ENCODE measurements at places on chromosomes 7 and 10.

GRCh38 chr10:124626759-124627380 is 117.3 kb downstream of the FAM53B start:
- DNase-seq = peak; percentile 26

- no peak for DNase-seq
These were observed 6.8 kb upstream of the IFIT1B start for GRCh38 chr10:89371079-89371478.

DNA sequence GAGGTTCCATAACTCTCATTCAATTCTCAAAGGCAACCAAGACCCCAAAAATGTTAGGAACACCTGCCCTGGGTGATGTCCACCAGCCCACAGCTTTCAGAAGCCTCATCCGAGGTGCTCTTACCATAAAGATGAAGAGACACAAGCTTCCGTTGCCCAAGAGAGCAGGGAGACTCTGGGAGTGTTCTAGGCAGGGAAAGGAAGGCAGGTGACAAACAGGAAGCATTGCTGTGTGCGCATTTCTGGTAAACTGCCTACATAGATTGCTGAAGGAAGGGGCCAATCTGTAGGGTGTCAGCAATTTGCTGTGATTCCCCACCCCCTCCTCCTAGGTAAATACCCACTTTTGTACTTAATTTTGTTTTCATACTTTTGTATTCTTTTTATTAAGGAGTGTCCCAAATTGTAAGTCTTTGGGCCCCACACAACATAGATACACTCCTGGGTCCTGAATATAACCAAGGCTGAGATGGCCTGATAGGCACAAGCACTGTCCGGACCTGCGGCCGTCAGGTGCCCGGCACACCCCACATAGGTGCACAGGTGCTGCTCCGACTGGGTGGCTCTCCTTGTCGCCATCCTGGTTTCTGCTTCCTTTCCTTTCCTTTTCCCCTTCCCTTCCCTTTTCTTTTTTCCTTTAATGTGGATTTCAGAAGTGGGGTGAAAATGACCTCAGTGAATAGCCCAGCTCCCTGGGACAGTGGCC is 51.4 kb upstream of the SMNDC1 start:
- DNase-seq = no peak

GRCh38 chr10:117425974-117426566 is 50.8 kb upstream of the PDZD8 start:
- no peak for DNase-seq

GRCh38 chr10:90751107-90751997 is 106.5 kb downstream of the HTR7 start:
- no peak for DNase-seq

GRCh38 chr10:45253183-45253914 is 62.1 kb downstream of the OR13A1 start:
- no peak for DNase-seq

DNA sequence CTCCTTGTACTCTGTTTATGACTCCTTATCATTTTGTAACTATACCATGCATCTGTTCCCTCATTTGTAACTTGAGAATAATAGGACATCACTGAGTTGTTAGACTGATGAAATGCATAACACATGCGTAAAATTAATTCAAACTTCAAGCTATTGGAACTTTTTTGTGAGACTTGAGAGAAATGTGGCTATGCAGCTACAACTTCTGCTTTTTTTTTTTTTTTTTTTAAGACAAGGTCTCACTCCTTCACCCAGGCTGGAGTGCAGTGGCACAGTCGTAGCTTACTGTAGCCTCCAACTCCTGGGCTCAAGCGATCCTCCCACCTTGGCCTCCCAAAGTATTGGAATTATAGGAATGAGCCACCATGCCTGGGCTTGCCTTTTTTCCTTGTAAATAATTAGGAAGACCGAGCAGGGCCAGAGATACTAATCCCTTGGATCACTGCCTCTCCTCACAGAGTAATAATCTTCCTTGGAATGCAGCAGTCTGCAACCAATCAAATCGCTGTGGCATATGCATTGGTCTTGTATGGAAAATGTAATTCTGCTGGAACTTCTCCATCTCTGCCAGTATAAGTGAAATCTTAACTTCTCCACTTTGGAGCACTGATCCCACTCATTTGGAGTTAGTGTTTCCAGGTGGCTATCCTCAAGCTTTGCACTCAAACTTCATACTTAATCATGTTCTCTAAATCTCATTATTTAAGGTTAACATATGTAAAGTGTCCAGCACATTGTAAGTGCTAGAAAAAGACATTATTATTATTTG is 2.0 kb upstream of the PANK1 start:
- no peak for DNase-seq

GRCh38 chr7:5393748-5394147 is 29.9 kb downstream of the TNRC18 start:
- DNase-seq = no peak

DNA sequence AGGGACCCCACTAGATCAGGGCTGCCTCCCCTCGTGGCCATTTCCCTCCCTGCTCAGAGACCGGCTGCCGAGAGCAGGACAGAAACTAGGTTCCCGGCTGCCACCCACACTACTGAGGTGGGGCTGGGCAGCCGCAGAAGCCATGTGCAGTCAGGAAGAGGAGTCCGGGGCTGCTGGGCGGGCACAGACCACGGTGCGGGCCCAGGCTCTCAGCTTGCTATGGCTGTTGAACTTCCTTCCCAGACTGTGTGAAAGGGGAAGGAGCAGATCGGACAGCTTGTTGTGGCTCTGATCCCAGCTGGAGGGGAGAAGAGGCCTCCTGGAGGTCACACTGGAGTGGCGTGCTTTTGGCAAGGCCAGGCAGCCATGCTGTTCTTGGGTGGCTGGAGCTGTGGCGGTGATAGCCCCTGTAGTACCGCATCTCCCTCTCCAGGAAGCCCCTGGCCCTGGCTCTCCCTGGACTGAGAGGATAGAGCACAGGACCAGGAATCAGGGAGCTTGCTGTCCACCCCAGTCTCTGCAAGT is 56.8 kb downstream of the HK1 start:
- no peak for DNase-seq

- no peak for DNase-seq
These were observed 42.2 kb upstream of the SRGN start for GRCh38 chr10:69045441-69046300.

DNA sequence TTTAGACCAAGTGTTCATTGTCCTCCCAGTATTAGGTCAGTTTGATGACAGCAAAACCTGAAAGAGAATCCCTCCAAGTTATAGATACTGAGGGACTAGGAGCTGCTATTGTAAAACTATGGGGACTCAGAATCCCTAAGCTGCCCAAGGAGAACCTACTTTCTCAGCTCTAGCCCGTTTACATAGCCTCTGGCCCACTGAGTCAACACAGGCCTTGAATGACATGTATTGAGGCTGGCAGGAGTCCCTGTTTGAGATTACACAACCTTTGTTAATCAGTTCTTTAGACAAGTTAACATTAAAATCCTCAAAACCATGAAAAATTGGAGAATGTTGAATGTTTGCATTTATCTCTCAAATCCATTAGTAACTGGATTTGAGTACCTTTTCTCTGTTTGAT is 1079.0 kb downstream of the KCNMA1 start:
- DNase-seq = no peak

DNA sequence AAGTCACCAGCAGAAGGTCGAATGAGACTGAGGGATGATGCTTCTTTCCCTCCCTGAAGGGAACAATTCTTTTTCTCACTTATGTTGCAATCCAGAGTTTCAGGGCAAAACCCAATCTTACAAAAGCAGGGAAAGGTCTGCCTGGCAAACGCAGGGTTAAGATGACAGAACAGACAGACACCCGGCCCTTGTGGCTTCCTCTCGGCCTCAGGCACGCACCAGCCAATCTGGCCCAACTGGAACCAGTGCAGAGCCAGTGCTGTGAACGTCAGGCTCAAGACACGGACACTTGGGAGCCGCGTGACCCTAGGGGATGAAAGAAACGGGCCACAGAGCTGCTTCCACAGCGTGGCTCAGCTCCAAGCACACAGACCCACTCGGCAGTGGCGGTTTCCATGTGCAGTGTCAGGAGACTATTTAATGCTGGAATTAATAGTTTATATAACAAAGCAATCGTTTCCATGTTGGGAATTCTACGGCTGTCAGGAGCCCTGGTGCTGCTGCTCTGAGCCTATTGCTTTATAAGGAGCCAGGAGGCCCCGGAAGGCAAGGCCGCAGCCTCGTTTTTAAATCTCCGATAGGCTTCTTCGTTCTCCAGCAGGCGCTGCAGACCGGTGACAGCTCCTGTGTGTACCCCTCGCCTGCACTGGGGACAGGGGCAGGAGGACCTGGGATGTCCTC is 198.4 kb downstream of the DIP2C start:
- DNase-seq = no peak

DNA sequence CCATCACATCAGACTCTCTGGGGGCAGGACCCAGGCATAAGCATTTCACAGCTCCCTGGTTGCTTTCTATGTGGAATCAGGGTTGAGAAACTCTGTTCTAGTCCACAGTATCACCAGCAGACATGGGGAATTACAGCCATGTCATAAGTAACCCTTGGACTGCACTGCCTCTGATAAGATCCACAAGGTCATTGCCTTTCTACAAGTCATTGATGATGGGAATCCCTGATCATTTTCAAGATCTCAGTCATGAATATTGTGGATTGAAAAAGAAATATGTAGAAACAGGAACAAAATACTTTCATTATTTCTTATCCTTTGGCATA is 304.1 kb downstream of the KLF6 start:
- DNase-seq = no peak

DNA sequence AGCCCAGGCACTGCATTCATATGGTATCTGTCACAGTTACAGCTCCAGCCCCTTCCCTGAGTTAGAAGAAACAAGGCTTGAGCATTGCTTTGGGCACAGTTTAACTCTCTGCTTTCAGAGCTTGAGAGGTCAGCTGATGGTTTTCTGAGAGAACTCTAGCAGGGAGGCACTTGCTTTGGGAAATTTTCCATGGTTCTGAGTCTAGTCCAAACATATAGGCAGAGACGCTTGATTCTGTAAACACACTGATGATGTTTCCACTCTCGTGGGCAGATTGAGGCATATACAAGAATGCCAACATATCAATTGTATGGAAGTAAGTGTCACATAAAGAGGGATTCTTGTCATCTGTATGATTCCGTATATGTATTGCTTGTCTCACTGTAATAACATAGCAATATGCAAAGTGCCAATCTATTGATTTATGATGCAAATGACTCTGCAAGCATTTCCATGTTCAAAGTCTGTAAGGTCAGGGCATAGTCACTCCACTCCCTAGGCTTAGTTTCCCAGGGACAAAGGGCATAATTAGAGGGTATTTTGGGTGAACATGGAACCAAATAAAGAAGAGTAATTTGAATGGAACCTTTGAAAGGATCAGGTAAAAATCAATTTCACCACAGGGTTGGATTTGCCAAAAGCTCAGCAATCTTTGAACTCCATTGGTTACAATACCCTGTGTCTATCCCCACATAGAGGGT is 239.0 kb downstream of the INHBA start:
- no peak for DNase-seq

GRCh38 chr10:102604439-102604841 is 39.8 kb upstream of the TRIM8 start:
- no peak for DNase-seq

DNA sequence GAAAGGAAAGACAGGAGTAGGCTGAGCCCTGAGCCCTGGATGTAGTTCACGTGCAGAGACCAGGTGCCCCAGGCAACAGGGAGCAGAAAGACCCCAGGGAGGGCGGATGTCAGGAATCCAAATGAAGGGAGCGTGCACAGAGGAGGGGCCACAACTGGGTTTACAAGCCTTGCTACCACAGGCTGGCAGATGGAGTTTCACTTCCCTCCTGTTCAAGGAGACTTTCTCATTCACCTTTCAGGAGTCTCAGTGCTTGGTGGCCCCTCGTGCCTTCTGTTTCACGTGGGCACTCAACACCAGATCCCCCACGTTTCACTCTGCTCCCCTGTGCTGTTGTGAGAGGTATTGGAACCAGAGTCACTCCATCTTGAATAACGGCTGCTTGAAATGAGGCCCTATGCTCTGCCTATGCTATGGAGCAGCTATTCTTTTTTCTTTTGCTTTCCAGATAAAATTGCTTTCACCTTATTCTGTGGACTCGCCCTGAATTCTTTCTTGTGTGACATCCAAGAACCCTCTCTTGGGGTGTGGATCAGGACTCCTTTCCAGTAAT is 601.4 kb upstream of the IGFBP3 start:
- DNase-seq = no peak

DNA sequence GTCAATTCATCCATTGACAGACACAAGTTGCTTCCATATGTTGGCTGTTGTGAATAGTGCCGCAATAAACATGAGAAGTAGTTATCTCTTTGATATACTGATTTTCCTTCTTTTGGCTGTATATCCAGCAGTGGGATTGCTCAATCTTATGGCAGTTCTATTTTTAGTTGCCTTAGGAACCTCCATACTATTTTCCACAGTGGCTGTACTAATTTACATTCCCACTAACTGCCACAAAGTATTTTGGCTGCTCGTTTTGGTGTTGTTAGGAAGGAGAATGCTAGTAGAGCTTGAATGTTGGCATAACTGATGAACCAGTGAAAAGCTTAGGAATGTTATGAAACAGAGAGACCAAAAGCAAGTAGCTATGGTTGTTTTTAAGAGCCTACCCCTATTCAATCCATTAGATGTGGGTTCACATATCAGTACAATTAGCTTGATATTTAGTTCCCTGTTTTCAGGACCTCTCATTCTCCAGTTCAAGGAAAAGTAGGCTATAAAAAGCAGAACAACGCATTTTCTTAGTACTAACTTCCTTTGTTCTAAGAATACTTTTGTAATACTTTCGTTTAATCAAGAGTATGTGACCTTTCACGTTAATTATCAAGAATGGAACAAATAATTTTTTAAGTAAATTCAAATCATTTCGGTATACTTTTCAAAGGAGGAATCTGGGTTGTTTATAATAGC is 100.3 kb downstream of the FAS start:
- no peak for DNase-seq

DNA sequence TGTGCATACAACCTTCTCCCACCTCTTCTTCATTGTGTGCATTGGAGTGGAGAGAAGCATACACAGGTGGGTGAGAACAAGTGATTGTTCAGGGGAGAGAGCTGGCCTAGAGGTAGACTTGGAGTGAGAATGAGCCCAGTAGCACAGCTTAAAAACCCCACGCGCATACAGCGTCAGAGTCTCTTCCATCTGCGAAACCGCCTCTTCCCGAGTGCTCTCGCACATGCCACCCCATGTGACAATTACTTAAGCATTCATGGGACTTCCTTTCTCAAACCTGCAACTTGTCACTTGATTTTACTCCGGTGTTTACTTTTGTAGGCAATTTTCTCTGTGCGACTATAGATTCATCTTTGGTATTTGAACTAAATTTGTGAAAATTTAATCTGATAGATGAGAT is 176.8 kb upstream of the AGK start:
- DNase-seq = no peak

DNA sequence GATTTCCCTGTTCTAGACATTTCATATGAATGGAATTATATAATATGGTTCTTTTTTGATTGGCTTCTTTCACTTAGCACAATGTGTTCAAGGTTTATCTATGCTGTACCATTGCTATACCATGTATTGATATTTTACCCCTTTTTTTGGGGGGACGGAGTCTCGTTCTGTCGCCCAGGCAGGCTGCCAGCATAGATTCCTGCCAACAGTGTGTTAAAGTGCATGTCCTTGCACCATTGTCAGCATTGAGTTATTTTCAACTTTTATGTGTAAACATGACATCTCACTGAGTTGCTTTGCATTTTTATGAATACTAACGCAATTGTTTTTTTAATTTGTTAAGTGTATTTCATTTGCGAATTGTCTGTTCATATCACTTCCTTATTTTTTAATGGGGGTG is 4.9 kb downstream of the ABCC2 start:
- no peak for DNase-seq
